ENCODE measurements at places on chromosomes 5 and 9.

- DNase-seq: no peak
Observed at GRCh38 chr9:5326187-5326586, 13.5 kb downstream of the RLN1 start.

GRCh38 chr9:70613024-70613768 is 198.7 kb upstream of the KLF9 start:
- no peak for DNase-seq

DNA sequence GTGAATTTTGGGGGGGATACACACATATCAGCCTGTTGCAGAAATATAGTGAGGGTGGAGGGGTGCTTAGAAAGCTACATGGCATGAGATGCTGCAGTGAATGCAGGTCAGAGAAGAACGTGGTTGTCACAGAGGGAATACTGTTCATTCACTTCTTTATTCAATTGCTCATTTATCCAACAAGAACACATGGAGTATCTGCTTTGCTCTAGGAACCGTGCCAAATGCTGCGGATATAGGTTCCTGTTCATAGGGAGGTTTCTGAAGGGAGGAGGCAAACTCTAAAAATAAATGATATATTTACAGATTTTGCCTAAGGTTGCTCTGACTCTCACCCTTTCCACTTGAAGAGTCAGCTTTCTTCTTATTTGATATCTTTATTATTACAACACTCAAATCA is 444.3 kb upstream of the CLINT1 start:
- DNase-seq: no peak

GRCh38 chr5:2696156-2696807 is 55.2 kb downstream of the IRX2 start:
- DNase-seq: no peak

GRCh38 chr9:97474372-97474925 is 27.0 kb upstream of the TMOD1 start:
- no peak for DNase-seq

DNA sequence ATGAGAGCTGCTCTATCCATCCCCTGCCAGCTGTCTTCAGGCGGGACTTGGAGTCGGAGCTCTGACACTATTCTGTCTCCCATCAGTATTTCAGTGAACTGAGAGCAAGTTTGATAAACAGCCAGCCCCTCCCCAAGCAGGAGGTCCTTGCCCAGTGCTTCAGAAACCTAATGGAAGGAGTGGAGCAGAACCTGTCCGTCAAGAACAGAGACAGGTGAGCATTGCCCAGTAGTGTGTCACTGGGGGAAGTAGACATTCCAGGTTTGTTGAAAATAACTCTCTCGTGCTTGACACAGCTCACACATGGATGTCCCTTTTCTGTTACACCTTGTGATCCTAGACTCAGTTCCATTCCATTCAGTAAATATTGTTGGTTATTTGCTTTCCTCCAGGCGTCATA is 13.2 kb upstream of the TLX3 start:
- no peak for DNase-seq

DNA sequence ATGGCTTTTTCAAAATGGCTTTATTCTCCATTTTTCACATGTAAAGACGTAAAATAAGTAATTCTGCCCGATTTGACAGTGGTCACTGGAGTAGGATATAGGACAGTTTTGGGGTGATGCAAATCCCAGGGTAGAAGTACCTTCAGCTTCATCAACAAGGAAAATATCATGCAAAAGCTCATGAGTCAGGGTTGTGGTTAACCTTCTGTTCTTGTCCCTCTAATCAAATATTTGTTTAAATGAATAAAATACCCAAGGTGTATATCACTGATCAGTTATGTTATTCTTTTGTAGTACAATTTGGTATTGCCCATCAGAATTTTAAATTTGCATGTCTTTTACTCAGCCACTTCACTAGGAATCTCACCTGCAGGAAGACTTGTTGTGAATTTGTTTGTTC is 40.0 kb downstream of the FBXL7 start:
- DNase-seq: no peak
